Head of caudate nucleus (tissue), 42 donors: ENCODE measurements at places on chromosomes 5 and 9.

GRCh38 chr9:125356032-125356431, 94.4 kb downstream of the GAPVD1 start:
- DNase-seq, result no peak

GRCh38 chr5:148776261-148776660, 50.1 kb upstream of the ADRB2 start:
- no peak for DNase-seq

DNA sequence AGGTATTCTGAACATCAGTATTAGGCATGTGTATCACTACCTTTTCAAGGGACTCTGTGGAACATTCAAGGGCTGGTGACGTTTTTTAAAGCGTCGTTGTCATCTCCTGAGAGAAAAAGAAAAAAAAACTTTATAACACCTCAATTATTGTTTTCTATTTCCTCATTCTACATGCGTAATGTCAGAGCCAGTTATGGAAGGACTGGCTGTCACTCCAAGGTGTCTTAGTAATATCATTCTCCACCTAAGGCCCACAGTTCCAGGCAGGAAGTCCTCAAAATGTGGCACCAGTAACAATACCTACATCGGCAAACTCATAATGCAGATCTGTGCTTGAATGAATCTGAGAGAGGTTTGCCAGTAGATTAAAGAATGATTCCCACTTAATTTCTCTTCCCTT, 210.2 kb downstream of the SAXO1 start:
- no peak for DNase-seq

DNA sequence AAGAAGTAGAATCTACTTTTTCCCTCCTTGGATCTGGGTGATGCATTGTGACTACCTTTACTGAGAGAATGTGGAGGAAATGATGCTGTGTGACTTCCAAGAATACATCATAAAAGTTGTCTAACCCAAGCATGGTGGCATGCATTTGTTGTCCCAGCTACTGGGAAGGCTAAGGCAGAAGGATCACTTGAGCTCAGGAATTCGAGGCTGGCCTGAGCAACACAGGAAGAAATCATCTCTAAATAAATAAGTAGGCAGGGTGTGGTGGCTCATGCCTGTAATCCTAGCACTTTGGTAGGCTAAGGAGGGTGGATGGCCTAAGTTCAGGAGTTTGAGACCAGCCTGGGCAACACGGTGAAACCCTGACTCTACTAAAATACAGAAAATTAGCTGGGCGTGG, 143.2 kb upstream of the VLDLR start:
- no peak for DNase-seq

- no peak for DNase-seq
Observed at GRCh38 chr9:134474055-134474370, 147.8 kb downstream of the RXRA start.

DNA sequence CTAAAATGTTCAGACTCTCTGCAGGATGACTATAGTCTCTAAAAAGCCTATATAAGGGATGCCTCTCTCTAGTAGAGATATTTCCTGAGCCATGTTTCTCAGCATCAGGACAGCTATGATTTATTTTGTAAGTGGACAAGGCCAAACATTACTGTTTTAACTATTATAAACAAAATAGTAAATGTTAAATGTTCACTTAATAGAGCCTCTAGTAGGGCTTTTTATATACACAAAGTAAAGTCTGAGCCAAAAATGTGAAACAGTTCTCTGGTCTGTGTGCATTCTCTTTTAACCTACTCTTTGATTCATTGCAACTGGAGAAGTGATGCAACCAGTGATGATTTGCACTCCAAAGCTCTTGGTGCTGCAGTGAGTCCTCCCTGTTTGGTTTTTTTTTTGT, 220.5 kb downstream of the GDNF start:
- no peak for DNase-seq

GRCh38 chr5:62719061-62719720, 140.6 kb downstream of the LRRC70 start:
- DNase-seq, result no peak

GRCh38 chr5:99949969-99950524, 585.1 kb upstream of the FAM174A start:
- DNase-seq, result no peak

DNA sequence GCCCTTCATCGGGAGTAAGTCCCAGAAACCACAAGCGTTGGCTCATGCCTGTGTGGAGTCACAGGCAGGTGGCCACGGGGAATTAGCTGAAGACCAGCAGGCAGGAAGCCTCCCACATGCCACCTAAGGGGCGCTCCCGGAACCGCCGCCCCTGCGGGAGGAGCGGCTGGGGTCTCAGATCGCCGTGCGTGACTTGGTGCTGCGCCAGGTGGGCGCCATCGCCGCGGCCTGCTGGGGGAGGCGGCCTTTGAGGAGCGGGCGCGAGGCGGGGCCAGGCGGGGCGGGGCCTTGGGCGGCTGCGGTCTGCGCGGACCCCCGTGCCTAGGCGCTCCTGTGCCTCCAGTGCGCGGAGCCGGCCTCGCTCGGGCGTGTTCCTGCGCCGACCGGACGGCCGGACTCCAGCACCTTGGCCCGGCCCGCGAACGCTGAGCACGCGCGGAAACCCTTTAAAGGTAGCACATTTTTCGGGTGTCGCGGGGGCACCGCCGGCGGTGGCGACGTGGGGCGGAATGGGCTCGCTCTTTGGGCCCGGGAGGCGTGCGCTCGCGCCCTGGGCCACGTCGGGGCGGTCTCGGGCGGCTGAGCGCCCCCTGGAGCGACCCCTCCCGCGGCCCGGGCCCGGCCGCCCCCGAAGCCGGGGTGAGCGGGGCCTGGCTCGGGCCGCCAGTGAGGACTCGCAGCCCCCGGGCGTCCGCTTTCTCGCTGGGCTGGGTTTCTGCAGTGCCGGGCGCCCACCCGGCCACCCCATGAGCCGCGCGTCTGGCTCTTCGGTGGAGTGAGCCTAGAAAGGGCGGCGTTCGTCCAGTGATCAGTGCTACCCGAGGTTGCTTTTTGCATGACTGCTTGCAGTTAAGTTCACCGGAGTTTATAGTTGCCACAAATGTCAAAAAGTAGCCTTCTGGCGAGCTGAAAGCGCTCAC, 24.5 kb downstream of the LECT2 start:
- no peak for DNase-seq

DNA sequence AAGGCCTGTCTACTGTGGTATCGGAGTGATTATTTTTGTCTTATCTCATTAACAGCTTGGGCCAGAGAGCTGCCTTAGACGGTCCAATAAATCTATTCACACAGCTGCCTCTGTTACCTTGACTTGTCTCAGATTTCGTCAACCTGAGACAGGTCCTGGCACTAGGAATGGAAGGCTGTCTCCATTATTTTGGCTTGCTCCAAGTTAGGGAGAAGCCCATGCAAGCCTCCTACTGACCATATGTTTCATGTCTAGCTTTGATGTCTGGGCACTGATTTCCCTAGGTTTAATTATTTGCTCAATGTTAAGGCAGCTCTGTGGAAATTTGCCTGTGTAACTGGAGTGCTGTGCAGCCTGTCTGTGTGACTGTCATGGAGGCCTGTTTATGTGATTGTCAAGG, 12.4 kb upstream of the RALGPS1 start:
- DNase-seq, result no peak

GRCh38 chr5:65127161-65127901, 354.4 kb downstream of the ADAMTS6 start:
- DNase-seq, result no peak

DNA sequence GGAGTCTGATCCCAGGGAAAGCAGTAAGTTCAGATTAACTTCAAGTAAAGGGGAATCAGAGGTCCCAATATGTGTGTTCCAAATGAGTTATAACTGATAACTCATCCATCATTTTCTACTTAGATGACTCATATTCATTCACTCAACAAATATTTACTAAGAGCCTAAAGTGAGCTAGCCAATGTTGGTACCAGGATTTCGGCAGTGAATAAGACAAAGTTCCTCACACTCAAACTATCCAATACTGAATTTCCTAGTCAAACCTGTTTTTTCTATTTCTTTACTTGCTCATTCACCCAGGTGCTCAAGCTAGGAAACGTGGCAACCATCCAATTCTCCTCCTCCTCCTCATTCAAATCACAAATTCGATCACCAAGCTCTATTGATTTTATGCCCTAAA, 25.8 kb downstream of the FBXW2 start:
- DNase-seq, result no peak

DNA sequence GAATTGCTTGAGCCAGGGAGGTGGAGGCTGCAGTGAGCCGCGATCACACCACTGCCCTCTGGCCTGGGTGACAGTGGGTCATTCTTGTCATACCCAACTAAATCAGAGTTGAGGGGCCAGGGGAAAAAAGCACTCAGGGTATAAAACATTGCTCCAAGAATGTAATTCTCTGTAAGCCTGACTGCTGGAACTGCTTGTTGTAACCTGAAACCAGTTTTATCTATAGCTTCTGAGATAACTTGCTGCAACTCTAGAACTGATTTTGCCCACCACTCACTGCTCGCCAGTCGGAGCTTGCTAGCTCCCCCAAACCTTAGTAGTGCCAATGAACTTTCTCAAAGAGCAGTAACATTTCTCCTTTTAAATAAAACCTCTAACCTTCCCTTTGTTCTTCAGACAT, 9.6 kb upstream of the MSH3 start:
- no peak for DNase-seq

- no peak for DNase-seq
Observed at GRCh38 chr9:97934321-97935115, 3.5 kb downstream of the HEMGN start.

GRCh38 chr9:134555094-134555650, 86.4 kb upstream of the COL5A1 start:
- no peak for DNase-seq

GRCh38 chr9:135797507-135798262, 95.7 kb downstream of the KCNT1 start:
- peak; percentile 57 for DNase-seq

DNA sequence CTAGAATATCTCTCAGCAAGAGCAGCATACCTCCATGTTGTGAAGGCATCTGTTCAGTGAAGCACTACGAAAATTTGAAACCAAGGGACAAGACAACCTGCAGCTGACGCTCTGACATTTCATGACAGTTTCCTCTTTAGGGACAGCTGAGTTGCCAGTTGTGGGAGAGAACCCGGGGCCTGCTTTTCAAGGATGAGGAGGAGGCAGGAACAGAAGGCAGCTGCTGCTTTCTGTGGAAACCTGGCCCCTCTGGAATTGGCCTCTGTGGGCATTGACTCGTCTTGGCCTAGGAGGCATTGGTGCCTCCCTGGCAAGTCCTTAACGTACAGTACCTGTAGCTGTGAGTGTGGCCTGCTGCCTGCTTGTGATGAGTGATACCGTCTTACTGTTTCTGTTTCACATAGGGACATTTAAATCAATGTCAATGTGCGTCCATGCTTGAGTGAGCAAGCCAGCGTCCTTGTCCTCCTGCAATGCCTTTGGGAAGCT, 21.6 kb downstream of the SLC46A2 start:
- DNase-seq, result no peak

DNA sequence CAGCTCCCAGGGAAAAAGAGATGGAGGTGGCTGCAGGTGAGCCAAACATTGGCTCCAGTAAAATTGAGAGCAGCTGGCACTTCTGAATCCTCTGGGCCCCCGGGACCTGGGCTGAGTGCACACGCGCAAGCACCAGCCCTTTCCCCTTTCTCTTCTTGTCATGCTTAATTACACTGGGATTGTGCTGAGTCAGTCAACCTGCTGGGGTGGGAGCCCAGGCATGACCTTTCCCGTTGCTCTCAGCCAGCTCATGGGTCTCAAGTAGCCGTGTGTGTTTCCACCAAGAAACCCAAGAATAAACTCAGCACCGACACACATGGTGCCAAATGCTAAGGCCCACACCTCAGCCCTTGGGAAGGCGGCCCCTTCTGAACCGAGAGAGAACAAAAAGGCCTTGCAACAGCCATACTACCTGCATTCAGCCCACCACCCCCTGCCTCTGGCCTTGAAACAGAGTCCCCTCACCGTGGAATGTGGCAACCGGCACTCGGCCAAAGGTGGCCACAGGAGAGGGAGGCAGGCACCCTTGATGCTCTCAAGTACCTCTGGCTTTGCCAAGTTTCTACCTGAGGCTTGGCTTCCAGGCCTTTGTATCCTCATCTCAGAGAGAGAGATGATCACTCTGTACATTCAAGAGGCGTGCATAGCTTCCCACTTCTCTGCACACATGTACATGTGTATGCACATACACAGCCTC, 28.1 kb downstream of the SLIT3 start:
- DNase-seq, result no peak

DNA sequence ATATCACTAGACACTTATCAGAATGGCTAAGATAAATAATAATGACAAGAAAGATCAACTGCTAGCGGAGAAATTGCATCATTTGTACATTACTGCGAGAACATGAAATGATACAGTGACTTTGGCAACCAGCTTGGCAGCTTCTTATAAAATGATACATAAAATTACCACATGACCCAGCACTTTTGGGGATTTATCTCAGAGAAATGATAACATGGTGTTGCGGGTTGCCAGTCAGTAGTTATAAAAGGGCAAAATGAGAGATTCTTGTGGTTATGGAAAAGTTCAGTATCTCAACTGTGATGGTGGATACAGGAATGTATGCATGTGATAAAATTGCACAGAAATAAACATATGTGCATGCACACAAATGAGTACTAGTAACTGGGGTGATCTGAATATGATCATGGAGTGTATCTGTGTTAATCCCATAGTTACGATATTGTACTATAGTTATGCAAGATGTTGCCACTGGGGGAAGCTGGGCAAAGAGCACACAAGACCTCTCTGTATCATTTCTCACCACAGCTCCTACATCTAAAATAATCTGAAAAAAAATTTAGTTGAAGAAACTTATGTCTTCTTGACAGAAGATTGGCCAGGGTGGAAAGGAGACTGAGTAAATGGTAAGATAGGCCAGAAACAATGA, 128.9 kb downstream of the NXNL2 start:
- no peak for DNase-seq

- DNase-seq, result peak; percentile 6
Observed at GRCh38 chr9:134570711-134571325, 70.8 kb upstream of the COL5A1 start.

- DNase-seq, result no peak
Observed at GRCh38 chr9:86315078-86315477, 32.7 kb upstream of the ISCA1 start.

DNA sequence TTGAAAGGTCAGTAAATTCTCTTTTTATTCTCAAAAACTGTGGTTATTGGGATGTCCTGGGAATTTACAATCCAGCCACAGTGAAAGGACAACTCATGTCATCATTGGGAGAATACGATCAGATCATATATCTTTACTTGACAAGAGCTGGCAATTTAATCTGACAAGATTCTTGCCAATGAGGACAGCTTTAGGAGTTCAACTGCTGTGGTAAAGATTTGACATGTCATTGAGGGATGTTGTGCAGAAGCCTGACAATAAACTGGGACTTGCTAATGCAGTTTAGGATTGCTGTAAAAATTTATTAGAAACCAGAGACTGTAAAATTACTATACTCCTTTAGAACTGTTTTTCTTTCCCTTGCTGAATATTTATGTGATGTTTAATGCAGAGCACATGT, 1131.0 kb downstream of the MAT2B start:
- DNase-seq, result no peak

- DNase-seq, result no peak
Observed at GRCh38 chr9:114153761-114154599, 1.4 kb upstream of the COL27A1 start.

DNA sequence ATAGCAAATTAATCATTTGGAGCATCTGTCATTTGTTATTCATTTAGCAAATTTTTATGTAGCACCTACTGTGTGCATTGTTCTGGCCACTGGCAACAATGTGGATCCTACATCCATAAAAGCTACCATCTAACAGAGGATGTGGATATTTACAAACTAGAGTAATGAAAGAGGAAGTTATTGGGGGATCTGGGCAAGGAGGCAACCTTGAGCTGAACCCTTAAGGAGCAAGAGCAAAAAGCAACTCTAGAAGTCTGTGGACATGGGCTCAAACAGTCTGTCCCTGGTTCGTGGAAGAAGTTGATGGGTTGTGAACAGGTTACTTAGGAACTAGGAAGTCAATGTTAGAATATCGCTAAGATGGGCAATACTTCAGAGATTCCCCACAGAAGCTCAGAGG, 259.9 kb downstream of the SYK start:
- DNase-seq, result no peak
